ENCODE measurements at places on chromosomes 13 and 19. TPM values are rescaled to one million over a fixed set of nuclear protein-coding genes. Genes with fewer than 3 reads are reported as not detected.

- no peak for DNase-seq
Observed at GRCh38 chr13:40792284-40793051, 3.1 kb downstream of the SLC25A15 start.

DNA sequence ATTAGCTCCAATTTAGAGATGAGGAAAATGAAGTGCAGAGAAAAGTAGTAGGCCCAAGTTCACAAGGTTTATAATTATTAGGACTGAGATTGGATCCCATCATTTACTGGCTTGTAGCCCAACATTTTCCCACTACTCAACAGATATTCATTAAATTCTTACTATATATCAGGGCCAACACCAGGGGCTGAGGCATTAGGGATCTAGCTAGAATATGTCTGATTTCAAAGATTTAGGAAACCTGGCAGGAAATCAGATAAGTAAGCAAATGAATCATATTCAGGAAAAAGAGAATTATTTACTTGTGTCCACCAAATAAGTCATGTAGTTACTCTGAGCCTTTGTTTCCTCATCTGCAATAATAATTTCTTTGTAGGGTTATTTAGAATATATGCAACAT, 94.3 kb downstream of the OXGR1 start:
- no peak for DNase-seq

DNA sequence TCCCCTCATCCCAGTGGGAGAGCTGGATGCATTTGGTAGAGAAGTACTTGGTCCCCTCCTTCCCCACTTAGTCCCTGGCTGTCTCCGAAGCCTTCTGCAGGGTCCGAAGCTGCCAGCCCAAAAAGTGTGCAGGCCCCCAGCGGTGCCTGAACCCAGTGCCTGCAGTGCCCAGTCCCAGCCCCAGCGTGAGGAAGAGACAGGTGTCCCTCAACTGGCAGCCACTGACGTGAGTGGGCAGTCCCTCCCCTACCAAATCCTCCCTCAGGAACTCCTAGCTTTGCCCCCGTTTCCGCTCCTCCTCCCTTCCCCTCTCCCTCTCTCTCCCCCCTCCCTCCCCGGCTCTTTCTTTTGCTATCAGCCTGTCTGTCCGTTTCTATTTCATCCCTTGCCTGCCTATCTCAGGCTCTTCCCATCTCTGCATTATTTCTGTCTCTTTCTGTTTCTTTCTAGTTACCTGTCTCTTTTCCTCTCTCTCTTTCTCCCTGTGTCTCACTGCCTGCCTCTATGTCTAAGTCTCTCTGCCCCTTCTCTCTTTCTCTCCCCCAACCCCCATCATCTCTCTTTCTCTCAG, 1.8 kb upstream of the LTBP4 start:
- DNase-seq: no peak

- DNase-seq: no peak
Observed at GRCh38 chr19:17325133-17325532, 9.5 kb downstream of the ANO8 start.

DNA sequence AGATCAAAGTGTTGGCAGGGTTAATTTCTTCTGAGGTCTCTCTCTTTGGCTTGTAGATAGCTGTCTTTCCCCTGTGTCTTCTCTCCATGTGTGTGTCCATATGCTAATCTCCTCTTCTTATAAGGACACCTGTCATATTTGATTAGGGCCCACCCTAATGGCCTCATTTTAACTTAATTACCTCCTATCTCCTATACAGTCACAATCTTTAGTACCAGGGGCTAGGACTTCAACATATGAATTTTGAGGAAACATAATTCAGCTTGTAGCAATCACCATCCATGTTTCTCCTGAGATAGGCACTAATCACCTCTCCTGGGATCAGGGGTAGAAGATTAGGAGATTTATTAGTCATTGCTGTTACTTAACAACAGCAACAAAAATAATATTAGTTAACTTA, 196.1 kb upstream of the RXFP2 start:
- no peak for DNase-seq

- no peak for DNase-seq
Observed at GRCh38 chr19:2171349-2172145, 7.8 kb downstream of the DOT1L start.

- no peak for DNase-seq
Observed at GRCh38 chr19:42295342-42295741, 6.6 kb upstream of the PRR19 start.

- peak; percentile 71 for DNase-seq
Observed at GRCh38 chr19:7888145-7888825, at the start of gene LRRC8E. Gene LRRC8E, plus strand, starts transcription at chr19:7888510. Its CDS starts 7,094 bp downstream, at chr19:7895604.

DNA sequence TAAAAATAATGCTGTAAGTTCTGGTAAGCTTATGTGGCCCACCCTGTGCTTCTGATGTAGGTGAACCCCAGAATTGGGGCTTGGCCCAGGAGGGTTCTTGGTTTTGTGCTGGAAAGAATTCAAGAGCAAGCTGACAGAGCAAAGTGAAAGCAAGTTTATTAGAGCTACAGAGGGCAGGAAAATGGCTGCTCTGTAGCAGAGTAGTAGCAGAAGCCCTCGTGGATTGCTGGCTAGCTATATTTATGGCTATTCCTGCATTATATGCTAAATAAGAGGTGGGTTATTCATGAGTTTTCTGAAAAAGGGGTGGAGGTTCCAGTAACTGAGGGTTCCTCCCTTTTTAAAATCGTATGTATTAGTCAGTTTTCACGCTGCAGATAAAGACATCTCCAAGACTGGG, 20.6 kb upstream of the ZNF599 start:
- no peak for DNase-seq

DNA sequence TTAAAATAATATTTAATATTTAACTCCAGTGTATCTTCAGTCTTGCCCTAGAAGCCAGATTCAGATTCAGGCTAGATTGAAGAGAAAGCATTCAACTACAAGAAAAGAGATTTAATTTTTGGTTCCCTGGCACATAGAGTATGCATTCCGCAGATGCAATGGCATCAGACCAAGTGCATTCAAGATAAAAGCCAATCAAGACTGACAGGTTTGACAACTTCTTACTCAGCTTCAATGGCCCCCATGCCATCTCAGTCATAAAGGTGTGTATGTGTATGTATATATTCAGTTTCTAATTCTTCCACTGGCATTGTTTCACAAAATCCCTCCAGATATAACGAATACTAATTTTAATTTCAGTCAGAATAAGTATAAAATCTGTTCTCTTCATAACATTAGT, 650.8 kb upstream of the GPC6 start:
- DNase-seq: no peak

DNA sequence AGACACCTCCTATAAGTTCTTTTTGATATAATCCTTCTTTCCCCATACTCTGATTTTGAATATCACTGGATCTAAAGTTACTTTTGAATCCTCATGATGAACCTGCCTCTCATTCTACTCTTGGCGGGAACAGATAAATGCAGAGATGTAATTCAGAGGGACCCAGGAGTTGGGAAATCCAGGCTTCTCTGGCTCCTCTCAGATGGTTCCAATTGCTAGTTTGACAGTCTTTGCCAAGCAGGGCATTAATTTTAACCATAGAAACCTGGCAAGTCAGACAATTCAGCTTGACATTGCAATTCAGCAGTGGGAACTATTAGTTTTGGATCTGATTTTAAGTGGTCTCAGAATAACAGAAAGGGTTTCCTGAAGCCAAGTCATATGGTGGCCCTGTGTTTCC, 67.3 kb upstream of the KLF12 start:
- no peak for DNase-seq

DNA sequence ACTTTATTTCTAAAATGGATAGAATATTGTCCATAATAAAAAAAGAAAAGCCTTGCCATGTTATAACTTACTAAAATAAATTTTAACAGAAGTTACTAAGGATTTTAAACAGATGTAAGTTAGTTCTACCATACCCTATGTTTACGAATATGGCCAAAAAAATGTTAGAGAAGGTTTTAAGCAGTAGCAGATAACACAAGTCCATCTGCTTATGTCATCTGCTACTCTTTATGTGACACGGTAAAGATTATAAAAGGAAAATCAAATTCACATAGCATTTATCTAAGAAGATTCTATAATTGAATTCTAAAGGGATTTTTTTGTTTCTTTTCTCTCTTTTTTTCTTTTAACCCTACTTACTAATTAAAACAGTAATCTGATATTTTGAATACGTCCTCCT, 114.2 kb upstream of the MIR17HG start:
- no peak for DNase-seq

- DNase-seq: no peak
Observed at GRCh38 chr13:32426990-32427851, 709 bp downstream of the N4BP2L1 start.

GRCh38 chr19:14162871-14163297, 26.5 kb upstream of the ASF1B start:
- DNase-seq: no peak

DNA sequence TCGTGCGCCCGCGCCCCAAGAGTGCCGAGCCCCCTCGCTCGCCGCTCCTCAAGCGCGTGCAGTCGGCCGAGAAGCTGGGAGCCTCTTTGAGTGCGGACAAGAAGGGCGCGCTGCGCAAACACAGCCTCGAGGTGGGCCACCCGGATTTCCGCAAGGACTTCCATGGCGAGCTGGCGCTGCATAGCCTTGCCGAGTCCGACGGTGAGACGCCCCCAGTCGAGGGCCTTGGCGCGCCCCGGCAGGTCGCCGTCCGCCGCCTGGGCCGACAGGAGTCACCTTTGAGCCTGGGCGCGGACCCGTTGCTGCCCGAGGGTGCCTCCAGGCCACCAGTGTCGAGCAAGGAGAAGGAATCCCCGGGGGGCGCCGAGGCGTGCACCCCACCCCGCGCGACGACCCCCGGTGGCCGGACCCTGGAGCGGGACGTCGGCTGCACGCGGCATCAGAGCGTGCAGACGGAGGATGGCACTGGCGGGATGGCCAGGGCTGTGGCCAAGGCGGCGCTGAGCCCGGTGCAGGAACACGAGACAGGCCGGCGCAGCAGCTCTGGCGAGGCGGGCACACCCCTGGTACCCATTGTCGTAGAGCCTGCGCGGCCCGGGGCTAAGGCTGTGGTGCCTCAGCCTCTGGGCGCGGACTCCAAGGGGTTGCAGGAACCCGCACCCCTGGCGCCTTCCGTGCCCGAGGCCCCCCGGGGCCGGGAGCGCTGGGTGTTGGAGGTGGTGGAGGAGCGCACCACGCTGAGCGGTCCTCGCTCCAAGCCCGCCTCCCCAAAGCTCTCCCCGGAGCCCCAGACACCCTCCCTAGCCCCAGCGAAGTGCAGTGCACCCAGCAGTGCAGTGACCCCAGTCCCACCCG, 7.1 kb downstream of the DNASE2 start:
- DNase-seq: no peak

GRCh38 chr13:45162821-45163220, 38.0 kb downstream of the KCTD4 start:
- peak; percentile 87 for DNase-seq

DNA sequence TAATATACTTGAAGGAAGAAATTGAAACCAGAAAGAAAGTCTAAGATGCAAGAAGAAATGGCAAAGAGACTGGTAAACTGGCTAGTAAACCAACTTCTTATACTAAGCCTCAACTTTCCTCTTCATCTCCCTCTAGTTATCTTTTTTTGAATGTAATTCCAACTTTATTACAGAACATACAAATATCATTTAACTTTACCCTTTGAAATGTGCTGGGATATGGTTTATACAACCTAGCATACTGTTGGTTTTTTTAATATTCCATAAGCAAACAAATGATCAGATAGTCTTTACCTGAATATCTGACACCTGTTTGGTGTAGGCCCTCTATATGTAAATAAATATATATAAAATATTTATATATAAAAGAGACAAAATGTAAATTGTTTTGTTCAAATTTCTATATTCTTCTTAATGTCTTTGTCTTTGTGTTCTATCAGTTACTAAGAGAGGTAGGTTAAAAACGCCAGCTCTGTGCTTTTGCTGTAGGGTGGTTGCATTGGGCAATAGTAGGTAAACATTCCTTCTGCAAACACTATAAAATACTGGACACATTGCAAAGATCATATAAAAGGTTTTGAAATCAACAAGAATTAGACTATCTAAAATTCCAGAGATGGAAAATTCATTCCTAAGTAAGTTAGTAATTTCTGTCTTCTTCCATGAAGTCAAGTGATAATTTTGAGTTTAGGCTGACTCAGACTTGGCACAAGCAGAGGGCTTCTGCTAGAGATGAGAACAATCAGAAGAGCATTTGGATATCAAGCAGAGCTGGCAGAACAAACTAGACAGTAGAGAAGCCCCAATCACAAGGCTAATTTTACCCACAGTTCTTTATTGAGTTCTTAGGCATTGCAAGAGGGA, 383.3 kb downstream of the RFC3 start:
- DNase-seq: no peak

- no peak for DNase-seq
Observed at GRCh38 chr19:14553042-14553938, 18.6 kb downstream of the NDUFB7 start.

GRCh38 chr13:89380101-89380500, 1708.9 kb downstream of the SLITRK5 start:
- DNase-seq: peak; percentile 42

Gene LIM2
- not detected for total RNA-seq

Gene TRAPPC6A
- total RNA-seq: 7.0 TPM

Gene AMH
- 3.1 TPM for total RNA-seq

Gene HS6ST3
- not detected for total RNA-seq

Gene UQCR11
- 250 TPM for total RNA-seq

Gene LILRA5
- total RNA-seq: not detected

Gene ZNF667
- total RNA-seq: 11.8 TPM

Gene LHFPL6
- total RNA-seq: 33.1 TPM

All from mammary epithelial cell (primary cell).